ENCODE measurements at places on chromosomes 1 and 21. TPM values are rescaled to one million over a fixed set of nuclear protein-coding genes. Genes with fewer than 3 reads are reported as not detected.

B3GALT5 gene
- total RNA-seq, result not detected

ARHGEF16 gene
- total RNA-seq, result 0.17 TPM

GRCh38 chr1:182122913-182123260, 61.4 kb upstream of the ZNF648 start:
- no peak for DNase-seq

- DNase-seq, result peak; percentile 69
These were observed 8.7 kb downstream of the CAPZB start for GRCh38 chr1:19476450-19477190.

DNA sequence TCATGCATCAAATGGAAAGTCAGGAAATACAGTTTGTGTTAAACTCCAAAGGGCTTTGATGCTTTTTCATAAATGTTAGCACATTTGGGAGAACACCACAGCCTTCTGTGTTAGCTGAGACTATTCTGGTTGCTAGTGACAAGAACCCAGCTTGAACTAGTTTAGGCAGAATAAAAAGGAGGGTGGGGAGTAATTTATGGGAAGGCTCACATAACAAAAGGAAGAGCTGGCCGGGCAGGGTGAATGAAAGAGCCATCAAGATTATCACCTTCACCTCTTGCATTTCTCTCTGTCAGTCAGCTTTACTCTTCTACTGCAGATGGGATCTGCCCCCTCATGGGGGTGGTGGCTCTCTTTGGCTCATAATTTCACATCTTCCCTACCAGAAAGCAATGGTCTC, 75.4 kb upstream of the VTCN1 start:
- no peak for DNase-seq

- no peak for DNase-seq
These were observed 18.8 kb downstream of the NRDC start for GRCh38 chr1:51859735-51860134.

- no peak for DNase-seq
These were observed 1007.4 kb downstream of the TTLL7 start for GRCh38 chr1:82991569-82991968.

DNA sequence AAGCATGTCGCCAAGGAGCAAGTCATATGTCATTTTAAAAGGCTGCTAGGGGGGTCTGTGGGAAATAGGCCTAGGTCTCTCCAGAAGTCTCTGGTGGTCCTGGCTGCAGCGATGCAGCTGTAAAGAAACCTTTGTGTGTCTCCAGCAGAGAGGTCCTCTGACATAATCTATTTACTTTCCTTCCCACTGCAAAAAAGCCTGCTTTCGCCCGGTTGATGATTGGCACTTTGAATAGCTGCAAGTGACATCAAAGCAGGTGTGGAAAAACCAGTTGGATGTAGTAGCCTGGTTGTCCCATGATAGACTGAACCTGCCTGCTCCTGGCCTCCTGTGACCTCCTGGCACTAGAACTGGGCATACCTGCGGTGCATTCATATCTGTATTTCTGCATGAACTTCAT, 13.8 kb downstream of the RASSF5 start:
- no peak for DNase-seq

DNA sequence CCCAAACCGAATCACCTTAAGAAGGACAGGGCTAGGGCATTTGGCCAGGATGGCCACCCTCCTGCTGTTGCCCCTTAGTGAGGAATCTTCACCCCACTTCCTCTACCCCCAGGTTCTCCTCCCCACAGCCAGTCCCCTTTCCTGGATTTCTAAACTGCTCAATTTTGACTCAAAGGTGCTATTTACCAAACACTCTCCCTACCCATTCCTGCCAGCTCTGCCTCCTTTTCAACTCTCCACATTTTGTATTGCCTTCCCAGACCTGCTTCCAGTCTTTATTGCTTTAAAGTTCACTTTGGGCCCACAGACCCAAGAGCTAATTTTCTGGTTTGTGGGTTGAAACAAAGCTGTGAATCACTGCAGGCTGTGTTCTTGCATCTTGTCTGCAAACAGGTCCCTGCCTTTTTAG, 3.6 kb downstream of the BTG2 start:
- DNase-seq, result peak; percentile 25

MXRA8 gene
- total RNA-seq, result 0.57 TPM

DNA sequence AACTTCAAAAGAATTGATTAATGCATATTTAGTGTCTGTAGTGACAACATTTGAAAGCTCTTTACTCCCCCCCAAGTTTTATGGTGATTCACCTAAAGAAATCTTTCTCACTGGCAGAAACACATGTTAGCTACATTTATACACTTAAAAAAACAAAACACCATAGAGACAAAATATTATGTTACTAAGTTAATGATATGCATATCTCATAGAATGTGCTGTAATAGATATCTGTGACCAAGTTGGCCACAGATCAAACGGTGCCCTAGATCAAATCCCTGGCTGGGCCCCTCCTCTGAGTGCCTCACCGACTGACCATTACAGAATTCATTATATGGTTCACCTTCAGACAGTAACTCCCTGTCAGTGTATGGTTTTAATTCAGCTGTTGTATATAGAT, 322.1 kb upstream of the LYPLAL1 start:
- no peak for DNase-seq

LMX1A gene
- total RNA-seq, result not detected

MRPL55 gene
- total RNA-seq, result 45.5 TPM

GRCh38 chr1:223364685-223365382, 858 bp upstream of the SUSD4 start:
- DNase-seq, result peak; percentile 16

STIL gene
- total RNA-seq, result 41.4 TPM

DNA sequence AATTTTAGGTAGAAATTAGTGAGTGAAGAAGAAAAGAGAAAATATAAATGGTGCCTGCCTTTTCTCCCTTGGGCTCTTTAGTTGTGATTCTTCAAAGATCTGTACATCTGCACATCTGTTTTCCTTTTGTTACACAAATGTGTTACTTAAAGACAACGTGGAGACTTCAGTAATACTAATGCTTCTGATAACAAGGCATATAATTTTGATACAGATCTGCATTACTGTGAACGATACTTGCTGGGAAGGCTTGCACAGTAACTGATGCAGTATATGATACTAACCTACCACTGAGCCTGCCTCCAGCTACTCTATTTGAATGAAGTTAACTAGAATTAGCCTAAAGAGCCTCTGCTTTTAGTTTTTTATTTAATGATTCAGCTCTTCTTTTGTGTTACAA, 244.6 kb downstream of the COL11A1 start:
- no peak for DNase-seq

DNA sequence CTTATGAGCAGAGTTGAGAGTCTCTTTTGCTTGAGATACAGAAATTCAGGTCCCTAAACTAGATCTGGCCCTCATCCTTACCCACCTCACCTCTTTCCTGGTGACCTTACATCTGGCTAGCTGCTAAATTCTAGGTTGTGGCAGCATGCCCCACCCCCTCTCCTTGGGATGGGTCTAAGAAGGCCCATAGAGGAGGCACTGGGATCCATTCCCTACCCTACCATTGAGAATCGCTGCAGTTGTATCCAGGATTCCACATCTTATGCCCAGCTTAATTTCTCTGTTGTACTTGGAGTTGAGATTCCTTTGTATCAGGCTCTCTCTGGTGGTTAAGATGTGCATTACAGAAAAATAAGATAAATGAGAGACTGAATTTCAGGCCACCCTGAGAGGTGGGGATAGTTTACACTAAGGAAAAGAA, 9.5 kb upstream of the TMEM39B start:
- DNase-seq, result no peak

PRR9 gene
- not detected for total RNA-seq

TAF13 gene
- total RNA-seq, result 20.1 TPM

UBXN10 gene
- total RNA-seq, result 0.27 TPM

SYPL2 gene
- not detected for total RNA-seq

DNA sequence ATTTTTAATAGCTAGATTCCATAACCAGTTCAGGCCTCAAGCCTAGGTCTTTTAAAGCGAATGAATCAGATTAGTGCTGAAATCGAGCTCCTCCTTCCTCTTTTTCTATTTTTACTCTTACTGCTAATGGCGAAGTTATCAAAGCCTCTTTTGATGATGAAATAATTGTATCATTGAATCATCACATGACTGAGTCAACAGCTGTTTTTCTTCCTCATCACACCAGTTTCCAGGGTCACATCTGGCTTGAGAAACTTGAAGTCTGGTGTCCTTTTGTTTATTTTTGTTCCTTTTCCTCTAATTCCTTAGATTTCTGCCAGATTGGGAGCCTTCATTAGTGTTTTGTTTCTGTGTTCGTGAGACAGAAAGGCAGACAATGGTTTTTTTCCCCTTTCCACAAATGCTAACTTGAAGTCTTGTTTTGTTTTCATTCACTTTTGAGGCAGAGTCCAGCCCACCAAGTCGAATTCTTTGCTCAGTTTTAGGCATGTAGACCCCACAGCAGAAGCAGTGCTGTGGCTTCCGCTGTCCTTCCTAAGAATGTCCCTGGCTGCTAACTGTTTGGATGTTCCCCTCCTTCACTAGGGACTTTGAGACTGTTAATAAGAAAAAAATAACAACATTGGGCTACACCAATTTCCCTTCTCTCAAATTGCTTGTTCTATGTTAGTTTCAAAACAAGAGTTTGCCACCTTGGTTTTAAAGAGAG, 51.9 kb upstream of the FMOD start:
- DNase-seq, result no peak

CASZ1 gene
- 2.0 TPM for total RNA-seq

ATAD3B gene
- 38.7 TPM for total RNA-seq
